ENCODE measurements at places on chromosomes 5 and 9. TPM values are rescaled to one million over a fixed set of nuclear protein-coding genes. Genes with fewer than 3 reads are reported as not detected.

Gene N4BP3
- total RNA-seq, result 4.3 TPM

DNA sequence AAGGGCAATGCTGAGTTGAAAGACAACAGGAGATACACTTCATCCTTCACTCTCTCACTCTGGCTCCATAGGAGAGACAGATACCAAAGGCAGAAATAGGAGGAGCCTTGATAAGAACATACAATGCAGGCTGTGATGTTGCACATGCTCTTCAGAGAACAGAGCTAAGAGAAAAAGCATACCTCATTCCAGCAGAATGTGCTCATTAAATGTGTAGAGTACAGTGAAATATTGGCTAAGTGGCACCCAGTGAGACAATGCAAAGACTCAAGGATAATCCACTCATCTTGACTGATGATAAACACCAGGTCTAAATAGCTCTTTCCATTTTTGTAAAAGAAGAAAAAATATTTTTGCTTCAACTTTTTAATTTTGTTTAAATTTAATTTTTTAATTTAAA is 139.7 kb downstream of the OR2K2 start:
- DNase-seq, result no peak

Gene ITGA1
- total RNA-seq, result 1.3 TPM

GRCh38 chr5:77360973-77361372 is 131.1 kb downstream of the WDR41 start:
- no peak for DNase-seq

Gene DPYSL3
- total RNA-seq, result not detected

Gene MEIKIN
- not detected for total RNA-seq

DNA sequence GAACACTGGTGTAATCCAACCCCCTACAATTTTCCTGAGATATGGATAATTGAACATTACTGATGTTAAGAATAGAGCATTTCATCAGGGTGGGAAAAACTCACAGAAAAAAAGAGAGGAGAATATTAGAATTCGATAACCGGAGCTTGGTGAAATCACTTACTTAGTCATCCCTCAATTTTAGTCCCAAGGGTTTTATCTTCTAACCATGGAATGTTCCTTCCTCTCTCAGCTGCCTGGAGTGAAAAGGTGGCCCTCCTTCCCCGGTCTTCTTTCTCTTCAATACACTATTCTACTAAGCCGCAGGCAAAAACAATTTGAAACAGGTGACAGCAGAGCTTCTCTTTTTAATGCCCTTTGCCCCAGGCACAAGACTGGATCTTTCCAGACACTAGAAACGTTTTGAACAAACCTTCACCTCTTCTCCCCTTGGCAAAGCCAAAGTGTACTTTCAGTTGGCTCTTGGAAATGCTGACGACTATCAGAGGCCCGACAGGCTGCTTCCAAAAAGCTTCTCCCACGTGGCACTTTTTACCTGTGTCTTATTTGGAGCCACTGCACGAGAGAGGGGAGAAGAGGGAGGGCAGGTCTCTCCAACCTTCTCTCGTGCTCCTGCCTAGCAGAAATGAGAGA is 543.9 kb downstream of the TLE1 start:
- DNase-seq, result no peak

Gene SLC46A2
- not detected for total RNA-seq

Gene PRSS3
- not detected for total RNA-seq

DNA sequence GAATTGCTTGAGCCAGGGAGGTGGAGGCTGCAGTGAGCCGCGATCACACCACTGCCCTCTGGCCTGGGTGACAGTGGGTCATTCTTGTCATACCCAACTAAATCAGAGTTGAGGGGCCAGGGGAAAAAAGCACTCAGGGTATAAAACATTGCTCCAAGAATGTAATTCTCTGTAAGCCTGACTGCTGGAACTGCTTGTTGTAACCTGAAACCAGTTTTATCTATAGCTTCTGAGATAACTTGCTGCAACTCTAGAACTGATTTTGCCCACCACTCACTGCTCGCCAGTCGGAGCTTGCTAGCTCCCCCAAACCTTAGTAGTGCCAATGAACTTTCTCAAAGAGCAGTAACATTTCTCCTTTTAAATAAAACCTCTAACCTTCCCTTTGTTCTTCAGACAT is 9.6 kb upstream of the MSH3 start:
- no peak for DNase-seq

GRCh38 chr5:128083811-128084227 is 253 bp downstream of the SLC12A2 start:
- DNase-seq, result no peak

- DNase-seq, result no peak
Observed at GRCh38 chr9:134598884-134599245, 42.7 kb upstream of the COL5A1 start.

Gene RASGEF1C
- total RNA-seq, result not detected

- no peak for DNase-seq
Observed at GRCh38 chr9:69331444-69331843, 6.4 kb downstream of the ENTREP1 start.

Gene KIF24
- total RNA-seq, result 0.05 TPM

- DNase-seq, result no peak
Observed at GRCh38 chr5:144179226-144179625, 8.6 kb downstream of the KCTD16 start.

Gene PCDHB15
- total RNA-seq, result not detected

DNA sequence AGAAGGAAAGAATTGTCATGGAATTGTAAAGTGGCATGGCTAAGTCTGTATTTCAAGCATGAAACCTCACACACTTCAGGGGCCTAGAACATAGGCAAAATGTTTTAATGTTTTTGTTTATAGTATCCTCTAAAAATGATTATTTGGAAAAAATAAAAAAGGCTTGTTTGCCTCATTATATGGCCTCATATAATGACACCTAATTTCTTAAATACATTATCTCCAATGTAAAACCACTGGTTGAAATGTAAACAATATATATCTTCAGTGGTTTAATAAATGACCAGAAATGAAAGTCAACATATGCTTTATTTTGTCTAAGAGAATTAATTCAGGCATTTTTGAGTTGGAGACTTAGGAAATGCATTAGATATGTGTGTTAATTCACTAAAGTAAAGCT is 1736.6 kb downstream of the EFNA5 start:
- no peak for DNase-seq

DNA sequence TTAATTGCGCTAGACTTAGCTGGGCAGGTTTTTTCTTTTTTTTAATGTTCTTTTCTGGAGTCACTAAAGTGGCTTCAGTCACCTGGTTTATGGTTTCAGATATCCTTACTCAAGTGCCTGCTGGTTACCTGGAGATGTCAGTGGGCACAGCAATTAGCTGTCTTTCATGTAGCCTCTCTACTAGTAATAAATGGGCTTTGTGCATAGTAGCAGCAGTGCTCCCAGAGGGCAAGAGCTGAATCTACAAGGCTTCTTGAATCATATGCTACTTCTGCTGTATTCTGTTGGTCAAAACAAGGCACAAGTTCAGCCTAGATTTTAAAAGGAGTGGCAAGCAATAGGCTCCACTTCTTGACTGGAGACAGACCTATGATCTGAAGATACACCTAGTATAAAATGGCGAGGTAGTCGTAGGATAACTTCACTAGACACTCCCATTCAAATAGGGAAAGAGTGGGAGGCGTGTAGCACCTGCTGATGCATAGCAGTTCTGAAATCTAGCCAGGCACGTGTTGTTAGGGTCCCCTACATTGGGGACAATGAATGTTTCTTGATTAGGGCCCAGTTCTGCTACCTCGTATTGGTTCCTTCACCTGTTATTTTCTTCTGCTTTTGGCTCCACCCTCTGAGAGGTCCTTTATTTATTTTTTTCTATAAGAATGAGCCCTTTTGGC is 7.0 kb downstream of the SCAMP1 start:
- no peak for DNase-seq

All from CD4-positive, alpha-beta T cell (primary cell).